RWPE2 (cell line): ENCODE measurements at places on chromosomes 7 and 10.
A peak's percentile ranks its signal among the peaks of the same experiment; 100 is the strongest.

DNA sequence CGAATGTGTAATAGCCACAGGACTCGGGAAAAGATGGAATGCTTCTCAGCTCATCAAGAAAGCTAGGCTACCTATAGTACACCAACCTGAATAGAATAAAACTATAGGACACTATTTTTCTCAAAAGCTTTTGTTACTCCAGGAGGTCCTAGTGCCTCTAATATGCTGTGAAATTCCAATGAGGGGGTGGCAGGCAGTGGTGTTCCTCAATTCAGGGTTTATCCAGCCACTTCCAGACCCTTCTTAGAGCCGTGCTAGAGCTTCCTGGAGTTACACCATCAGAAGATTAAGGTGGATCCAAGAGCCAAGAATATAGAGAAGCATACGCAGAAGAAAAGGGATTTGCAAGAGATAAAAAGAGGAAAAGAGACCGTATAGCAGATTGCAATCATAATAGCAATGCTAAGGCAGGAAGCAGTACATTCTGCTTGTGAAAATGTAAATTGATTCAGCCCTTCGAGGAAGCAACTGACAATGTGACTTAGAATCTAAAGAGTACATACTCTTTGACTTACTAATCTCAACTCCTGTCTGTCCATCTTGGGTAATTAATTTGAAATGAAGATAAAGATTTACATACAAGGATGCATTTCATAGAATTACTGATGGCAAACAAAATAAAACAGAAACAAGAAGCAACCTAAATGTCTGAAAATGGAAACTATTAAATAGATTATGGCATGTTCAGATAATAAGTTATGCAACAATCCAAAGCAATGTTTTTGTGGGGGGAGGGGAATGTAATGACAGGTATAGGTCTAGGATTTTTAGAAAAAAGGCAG is 2.1 kb downstream of the ST8SIA6 start:
- no peaks in the 10 kb centered on the region for H3K36me3 ChIP-seq
- DNase-seq: no peak
- no peaks in the 10 kb centered on the region for H3K27me3 ChIP-seq
- H3K4me3 ChIP-seq: no peak overlapping the region

DNA sequence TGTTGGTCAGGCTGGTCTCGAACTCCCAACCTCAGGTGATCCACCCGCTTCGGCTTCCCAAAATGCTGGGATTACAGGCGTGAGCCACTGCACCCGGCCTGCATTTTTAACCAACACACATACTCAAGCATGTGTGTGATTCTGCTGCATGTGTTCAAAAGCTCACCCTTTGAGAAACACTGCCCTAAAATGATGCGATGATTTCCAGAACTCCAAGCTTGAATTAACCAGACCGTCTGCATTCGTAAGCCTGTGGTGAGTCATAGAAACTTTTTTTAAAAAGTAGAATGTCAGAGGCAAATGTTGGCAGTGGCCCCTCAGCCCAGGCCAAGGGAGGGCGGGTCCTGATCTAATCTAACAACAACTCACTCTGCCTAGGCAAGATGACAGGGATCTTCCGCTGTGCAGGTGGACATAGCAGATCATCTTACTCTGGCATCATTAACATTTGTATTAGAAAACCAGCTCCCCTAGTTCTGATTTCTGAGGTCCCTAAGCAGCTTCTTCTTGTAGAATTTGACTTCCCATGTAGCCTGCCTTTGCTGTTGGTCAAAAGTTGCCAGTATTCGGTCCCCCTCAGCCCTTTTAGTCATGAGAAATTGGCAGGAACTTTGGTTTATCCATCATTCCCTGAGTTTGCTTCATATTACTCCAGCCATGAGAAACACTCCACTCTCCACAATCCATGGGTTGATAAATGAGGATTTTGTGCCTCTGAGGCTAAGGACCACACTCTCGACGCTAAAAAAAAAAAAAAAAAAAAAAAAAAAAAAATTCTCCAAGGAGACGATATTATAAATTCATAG is 190.4 kb downstream of the SKIDA1 start:
- no peaks in the 10 kb centered on the region for H3K36me3 ChIP-seq
- peak; percentile 90 for DNase-seq
- no peaks in the 10 kb centered on the region for H3K27me3 ChIP-seq
- peaks cover 35% of the 10 kb centered on the region for H3K4me1 ChIP-seq
- no peak overlapping the region for H3K4me3 ChIP-seq

DNA sequence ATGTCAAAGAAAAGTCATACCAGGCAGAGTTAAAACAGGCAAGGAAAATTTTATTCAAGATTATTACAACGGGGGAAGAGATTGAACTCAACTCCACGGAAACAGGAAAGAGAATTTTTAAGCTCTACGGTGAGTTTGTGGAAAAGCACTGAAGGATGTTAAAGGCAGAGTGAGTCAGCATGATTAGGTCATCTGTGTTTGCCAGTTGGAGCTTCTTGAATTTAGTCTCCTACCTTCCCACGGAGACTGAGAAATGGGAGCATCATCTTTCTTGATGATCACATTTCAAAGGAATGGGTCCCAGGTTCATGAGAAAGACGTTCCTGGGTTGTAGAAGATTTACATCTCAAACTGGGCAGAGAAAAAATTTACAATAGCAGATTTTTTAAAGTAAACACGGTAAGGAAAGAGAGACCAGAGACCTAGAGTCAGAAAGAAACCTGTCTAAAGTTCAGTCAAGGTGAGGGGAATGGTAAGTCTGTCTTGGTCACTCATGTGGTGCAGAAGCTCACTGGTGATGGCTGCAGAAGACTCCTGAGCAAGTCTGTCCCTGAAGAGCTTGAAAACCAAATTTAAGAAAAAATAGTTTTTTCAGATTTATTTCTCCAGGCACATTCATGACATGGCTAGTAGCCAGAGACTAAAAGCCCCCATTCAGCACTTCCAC is 516.9 kb upstream of the LRRN3 start:
- peak overlapping the region; percentile 24 for H3K27ac ChIP-seq
- H3K4me1 ChIP-seq: peaks cover 4% of the 10 kb centered on the region
- no peak overlapping the region for H3K4me3 ChIP-seq
- no peaks in the 10 kb centered on the region for H3K36me3 ChIP-seq
- no peak for DNase-seq

GRCh38 chr7:234708-235553 is 42.6 kb downstream of the FAM20C start:
- peaks cover 7% of the 10 kb centered on the region for H3K4me1 ChIP-seq
- no peaks in the 10 kb centered on the region for H3K27me3 ChIP-seq
- no peak overlapping the region for H3K4me3 ChIP-seq
- no peaks in the 10 kb centered on the region for H3K36me3 ChIP-seq
- no peak for DNase-seq

GRCh38 chr7:65955718-65956117 is 26.3 kb downstream of the GUSB start:
- peaks cover 5% of the 10 kb centered on the region for H3K4me1 ChIP-seq
- DNase-seq: no peak
- H3K27me3 ChIP-seq: no peaks in the 10 kb centered on the region
- H3K4me3 ChIP-seq: no peak overlapping the region

- H3K4me3 ChIP-seq: no peak overlapping the region
- no peak overlapping the region for H3K27ac ChIP-seq
- DNase-seq: no peak
- no peaks in the 10 kb centered on the region for H3K27me3 ChIP-seq
- no peaks in the 10 kb centered on the region for H3K36me3 ChIP-seq
These were observed 64.0 kb upstream of the FERD3L start for GRCh38 chr7:19209166-19209696.

- H3K36me3 ChIP-seq: peaks cover 19% of the 10 kb centered on the region
- no peak overlapping the region for H3K27ac ChIP-seq
- H3K4me3 ChIP-seq: no peak overlapping the region
These were observed 31.1 kb upstream of the PLEKHS1 start for GRCh38 chr10:113720386-113720785.
